Activated CD8-positive, alpha-beta T cell treated with anti-CD3 and anti-CD28 coated beads for 36 hours (primary cell): ENCODE measurements at places on chromosomes 6 and 20. TPM values are rescaled to one million over a fixed set of nuclear protein-coding genes. Genes with fewer than 3 reads are reported as not detected.
A peak's percentile ranks its signal among the peaks of the same experiment; 100 is the strongest.

GRCh38 chr6:148348335-148348734, 5.7 kb downstream of the SASH1 start:
- H3K27me3 ChIP-seq = peaks cover 32% of the 10 kb centered on the region
- no peaks in the 10 kb centered on the region for H3K36me3 ChIP-seq

- H3K27ac ChIP-seq = no peak overlapping the region
- H3K27me3 ChIP-seq = no peaks in the 10 kb centered on the region
- H3K4me1 ChIP-seq = no peaks in the 10 kb centered on the region
- H3K4me3 ChIP-seq = no peak overlapping the region
- DNase-seq = peak; percentile 5
- no peaks in the 10 kb centered on the region for H3K36me3 ChIP-seq
These were observed 59.4 kb upstream of the CITED2 start for GRCh38 chr6:139433631-139434419.

- H3K27ac ChIP-seq = no peak overlapping the region
- H3K36me3 ChIP-seq = no peaks in the 10 kb centered on the region
- no peaks in the 10 kb centered on the region for H3K27me3 ChIP-seq
- DNase-seq = no peak
- peaks cover 21% of the 10 kb centered on the region for H3K4me1 ChIP-seq
- no peak overlapping the region for H3K4me3 ChIP-seq
These were observed 20.4 kb upstream of the HBS1L start for GRCh38 chr6:135075018-135075417.

The SLA2 gene
- 51.5 TPM for total RNA-seq

The CLVS2 gene
- not detected for total RNA-seq

The TFEB gene
- total RNA-seq = 14.6 TPM

The SIRPD gene
- not detected for total RNA-seq
